ENCODE measurements at places on chromosomes 11 and 22.

DNA sequence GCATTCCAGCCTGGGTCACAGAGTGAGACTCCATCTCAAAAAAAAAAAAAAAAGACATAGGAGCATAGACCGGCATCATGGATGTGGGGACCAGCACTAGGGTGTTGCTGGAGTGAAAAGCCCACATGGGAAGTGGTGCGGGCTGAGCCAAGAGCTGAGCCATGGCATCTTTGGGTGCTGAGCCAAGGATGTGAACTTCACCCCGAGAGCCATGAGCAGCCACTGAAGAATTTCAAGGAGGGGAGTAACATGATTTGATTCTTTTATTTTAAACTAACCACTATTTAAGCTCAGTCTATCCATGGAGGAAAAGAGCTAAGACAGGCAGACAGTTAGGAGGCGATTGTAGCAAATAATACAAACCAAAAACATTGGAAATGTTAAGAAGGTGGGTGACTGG, 57.4 kb downstream of the AHNAK start:
- no peak for DNase-seq

DNA sequence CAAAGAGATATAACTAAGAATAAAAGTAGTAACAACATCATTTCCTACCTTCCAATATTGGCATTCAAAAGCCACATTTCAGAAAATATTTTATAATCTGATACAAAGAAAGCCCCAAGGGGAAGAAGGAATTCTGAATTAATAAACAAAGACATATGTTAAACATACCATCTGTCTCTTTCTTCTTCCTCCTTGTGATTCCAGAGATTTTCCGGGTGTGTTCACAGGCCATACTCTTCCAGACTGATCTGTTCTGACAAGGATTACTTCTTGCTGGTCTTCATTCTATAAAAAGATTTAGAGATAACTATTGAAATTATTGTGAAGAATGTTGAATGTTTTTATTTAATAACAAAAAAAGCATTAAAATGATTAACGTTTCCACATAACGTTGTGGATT, 65.0 kb downstream of the CWF19L2 start:
- DNase-seq, result no peak

GRCh38 chr22:46969491-46969890, 207.0 kb downstream of the TBC1D22A start:
- peak; percentile 22 for DNase-seq

GRCh38 chr11:63917692-63918506, 935 bp upstream of the RCOR2 start:
- peak; percentile 12 for DNase-seq

DNA sequence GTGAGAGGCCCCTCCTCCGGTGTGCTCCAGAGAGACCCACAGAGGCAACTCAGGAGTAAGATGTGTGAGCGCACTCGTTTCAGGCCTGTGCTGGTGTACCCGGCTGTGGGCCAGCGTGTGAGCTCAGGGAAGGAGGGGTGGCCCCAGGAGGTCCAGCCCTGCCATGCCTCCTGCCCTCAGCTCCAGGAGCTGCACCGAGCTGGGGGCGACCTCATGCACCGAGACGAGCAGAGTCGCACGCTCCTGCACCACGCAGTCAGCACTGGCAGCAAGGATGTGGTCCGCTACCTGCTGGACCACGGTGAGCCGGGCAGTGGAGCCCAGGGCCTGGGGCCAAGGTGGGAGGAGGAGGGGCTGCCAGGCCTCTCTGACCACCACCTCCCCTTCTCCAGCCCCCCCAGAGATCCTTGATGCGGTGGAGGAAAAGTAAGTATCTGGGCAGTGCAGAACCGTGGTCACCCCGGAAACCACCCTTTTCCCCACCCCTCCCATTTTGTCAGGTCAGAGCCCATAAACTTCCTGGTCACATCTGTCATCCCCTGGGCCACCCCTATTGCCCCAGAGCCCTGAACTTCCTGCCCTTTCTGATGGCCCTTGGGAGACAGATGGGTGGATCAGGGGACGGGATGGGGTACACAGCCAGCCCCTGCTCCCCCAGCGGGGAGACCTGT, 2.5 kb upstream of the MDK start:
- no peak for DNase-seq

DNA sequence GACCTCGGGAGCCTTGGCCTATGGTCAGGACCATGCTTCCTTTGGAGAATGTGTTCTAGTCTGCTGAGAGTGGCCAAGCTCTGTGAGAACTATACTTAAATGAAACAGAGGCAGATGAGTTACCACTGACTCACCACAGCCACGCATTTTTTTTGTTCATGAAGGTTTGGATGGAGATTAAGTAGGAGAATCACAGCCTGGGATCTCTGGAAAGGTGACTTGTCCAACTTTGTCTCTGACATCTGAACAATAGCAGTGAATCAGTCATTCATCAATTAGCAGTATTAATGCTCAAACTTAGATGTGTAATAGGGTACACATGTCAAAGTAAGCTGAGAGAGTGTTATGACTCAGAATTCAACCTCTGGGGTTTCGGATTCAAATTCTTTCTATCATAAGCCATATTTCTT, 100.7 kb upstream of the ANO3 start:
- DNase-seq, result no peak

DNA sequence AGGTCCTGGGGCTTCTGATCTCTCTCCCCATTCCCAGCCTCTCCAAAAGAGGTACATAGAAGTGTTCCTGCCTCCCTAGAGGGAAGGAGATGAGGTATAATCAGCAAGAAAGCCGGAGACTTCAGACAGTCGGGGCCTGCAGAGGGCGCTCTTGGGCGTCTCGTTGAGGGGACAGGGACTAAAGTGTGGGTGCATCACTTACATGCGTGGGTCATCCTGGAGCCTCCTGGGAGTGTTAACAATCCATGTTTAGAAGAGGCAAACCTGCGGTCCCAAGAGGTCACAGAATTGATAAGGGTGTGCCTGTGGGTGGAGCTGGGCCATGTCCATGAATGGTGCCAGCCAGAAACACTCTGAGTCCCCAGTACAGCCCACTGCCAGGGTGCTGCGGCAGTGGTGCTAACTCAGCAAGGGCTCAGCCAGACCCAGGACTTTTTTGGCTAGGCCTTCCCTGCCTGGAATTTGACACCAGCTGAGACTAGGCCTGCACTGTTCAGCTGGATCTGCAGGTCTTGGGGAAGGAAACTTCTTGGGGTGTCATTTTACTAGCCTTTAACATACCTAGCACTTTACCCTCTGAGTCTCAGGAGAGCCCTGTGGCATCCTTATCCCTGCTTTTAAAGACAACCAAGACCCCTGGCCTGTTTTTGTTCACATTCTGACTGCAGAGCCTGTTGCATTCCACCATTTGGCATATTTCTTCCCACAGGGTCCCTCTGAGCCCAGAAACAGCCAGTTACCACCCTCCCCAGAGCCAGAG, 5.5 kb downstream of the YDJC start:
- peak; percentile 36 for DNase-seq

- DNase-seq, result no peak
These were observed 190.2 kb downstream of the DSCAML1 start for GRCh38 chr11:117606790-117607189.

GRCh38 chr22:19761725-19762567, 1.4 kb downstream of the TBX1 start:
- DNase-seq, result no peak

DNA sequence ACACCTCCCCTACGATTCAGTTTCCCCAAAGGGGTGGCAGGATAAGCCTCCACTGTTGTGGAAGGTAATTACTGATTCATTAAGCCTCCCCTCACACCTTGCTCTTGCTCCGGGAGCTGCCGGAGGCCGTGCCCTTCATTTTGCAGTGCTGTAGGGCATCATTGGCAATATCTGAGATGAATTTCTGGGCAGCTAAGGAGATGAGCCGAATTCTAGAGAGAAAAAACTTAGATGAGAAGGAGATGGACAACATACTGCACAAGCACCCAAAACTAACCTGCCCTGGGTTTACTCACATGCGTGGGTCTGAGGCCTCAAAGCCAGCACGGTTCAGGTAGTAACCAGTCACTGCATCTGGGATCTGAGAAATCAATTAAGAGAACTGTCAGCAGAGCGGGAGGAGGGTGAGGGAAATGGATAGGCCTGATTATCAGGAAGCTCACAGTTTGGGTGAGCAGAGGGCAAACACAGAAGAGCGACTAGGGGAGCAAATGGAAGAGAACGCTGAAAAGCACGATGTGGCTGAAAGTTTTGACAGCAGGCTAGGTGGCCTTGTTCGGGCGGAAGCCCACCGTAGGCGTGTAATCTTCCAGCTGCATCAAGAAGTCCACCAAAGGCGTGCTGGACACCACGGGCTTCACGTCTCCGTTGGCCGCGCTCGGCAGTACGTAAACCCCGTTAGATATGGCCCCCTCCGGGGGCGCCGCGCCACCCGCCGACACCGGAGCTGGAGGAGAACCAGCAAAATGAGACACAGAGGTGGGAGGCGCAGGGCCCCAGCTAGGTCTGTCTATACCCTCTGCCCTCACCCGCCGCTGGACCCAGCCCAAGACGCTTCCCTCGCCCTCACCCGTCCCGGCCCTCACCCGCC, 689 bp downstream of the TAF10 start:
- DNase-seq, result no peak

DNA sequence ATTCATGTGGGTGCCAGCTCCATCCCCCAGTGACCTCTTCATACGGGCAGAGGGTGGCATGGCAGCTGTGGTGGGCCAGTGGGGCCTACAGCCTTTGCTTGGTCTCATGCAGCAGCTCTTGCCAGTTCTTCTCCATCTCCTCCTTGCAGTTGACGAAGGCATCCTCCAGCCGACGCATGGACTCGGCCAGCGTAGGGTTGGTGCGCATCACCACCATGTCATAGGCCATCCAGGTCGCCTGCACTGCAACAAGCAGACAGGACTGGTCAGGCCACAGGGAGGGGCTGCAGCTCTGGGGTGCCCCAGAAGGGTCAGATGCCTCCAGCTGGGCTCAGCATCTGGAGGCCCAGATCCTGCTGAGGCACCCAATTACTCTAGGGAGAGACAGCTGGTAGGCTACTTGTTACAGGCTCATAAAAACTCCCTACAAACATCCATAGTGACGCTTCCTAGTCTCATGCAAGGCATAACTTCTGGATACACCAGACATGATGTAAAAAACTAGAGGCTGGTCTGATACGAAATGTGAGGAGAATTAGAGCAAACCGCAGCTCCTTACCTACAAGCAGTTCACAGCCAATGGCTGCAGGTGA, 5.6 kb downstream of the KLHDC7B start:
- no peak for DNase-seq

DNA sequence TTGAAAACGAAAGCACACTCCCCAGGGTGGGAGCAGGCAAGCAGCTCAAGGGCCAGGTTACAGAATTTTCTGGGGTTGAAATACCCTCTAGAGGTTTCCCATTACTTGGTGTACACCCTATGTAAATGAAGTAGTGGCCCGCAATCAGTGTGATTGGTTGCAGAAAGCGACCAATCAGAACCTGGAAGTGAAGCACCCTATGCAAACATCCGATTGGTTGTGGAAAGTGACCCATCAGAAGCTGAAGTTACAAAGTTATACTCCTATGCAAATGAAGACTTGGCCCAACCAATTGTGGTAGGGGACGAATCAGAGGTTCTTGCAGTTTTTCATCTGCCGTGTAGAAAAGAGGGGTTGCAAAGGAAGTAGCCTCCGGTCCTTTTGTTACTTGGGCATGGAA, 19.2 kb downstream of the PRR5 start:
- DNase-seq, result no peak

GRCh38 chr11:62267050-62267449, 2.9 kb upstream of the SCGB2A2 start:
- DNase-seq, result no peak

GRCh38 chr22:28922540-28923244, 39.3 kb downstream of the ZNRF3 start:
- DNase-seq, result no peak

GRCh38 chr11:72792437-72793021, 1.3 kb downstream of the STARD10 start:
- no peak for DNase-seq

DNA sequence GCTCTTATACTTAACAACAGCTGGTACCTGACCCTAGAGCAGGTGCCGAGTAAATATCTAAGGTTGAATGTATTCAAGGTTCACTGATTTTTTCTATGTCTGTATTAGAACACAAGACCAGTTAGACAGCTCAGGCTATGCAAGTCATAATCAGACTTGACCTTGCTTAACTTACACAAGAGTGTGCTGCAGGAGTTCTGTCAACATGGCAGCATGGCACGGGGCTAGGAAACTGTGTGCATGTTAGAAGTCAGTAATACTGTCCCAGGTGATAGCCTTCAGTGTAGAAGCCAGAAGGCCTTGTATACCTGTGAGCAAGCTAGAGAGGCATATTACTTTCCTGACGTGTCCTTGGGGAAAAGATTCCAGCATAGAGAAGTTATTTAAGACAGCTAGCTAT, 253.1 kb downstream of the FAT3 start:
- DNase-seq, result no peak

DNA sequence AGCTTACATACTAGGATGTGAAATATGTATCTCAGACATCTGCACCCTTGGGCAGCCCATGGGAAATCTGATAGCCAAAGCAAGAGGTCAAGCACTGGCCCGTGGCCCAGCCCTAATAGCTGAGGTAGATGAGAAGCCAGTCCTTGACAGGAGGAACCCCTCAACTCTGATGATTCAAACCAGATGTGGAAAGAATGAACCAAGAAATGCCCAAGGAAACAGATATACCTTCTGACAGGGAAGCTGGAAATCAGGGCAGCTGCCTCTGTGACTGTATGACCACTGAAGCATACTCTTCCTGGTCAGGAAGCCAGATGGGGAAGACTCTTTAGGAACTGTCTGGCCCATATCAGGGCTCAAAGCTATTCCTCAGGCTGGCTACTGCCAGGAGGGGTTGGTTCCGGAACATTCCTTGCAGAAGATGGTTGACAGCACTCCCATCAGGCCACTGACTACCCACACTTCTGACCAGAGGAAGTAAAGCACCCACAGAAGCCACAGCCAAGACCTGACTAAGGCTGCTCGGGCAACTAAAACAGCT, 124.2 kb downstream of the SWAP70 start:
- no peak for DNase-seq

DNA sequence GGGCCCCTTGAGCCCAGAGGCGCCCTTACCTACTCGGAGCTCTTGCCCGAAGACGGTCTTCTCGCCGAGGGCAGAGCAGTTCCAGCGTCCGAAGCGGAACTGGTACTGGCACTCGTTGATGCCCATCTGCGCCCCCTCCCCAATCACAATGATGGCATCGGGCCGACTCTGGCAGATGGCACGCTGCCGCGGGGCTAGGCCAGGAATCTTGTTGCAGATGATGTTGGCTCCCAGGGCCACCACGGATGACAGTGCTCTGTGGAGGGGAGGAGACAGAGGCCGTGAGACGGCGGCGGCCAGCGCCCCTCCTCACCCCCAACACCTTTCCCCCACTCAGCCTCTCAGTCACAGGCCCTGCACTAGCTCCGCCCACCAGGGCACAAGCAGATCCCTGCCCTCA, 27.1 kb downstream of the WNT7B start:
- no peak for DNase-seq

GRCh38 chr11:127350476-127350875, 349.9 kb upstream of the KIRREL3 start:
- DNase-seq, result no peak

GRCh38 chr11:344836-345578, 24.3 kb upstream of the B4GALNT4 start:
- no peak for DNase-seq

DNA sequence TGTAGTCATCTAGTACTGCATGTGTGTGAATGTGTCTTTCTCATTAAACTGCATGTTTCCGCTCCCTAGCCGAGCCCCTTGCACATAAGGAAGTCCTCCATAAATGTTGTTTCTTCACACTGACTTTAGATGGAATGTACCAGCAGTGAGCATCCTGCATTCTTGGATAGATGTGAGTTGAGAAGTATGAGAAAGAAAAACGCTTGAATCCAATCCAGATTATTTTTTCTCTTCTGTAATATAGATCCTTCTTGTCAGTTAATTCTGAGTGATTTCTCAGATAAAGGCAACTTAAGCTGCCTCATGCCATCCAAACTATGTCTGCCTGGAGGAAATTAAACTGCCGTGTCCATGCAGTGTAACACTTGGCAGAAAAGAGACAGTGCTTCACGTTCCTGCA, 268.1 kb upstream of the ISX start:
- no peak for DNase-seq

Measured in stimulated activated naive CD4-positive, alpha-beta T cell treated with Interleukin-2 at 50 U/mL for 16 hours (primary cell).